ENCODE measurements at places on chromosomes 16 and 17.

DNA sequence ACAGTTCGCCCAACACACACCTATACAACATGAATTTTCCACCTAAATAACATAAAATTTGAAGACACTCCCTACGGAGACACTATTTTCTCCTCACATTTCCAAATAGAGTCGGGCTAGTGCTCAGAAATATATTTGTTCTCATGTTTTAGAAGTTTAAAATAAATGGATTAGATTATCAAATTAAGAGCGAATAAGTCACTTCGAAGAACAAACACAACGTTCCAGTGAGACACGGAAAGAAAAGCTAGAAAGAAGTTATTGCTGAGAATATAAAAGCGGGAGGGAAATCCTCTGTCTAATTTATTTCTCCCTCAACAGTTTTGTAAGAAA, 2.0 kb upstream of the HS3ST3B1 start:
- DNase-seq: no peak

DNA sequence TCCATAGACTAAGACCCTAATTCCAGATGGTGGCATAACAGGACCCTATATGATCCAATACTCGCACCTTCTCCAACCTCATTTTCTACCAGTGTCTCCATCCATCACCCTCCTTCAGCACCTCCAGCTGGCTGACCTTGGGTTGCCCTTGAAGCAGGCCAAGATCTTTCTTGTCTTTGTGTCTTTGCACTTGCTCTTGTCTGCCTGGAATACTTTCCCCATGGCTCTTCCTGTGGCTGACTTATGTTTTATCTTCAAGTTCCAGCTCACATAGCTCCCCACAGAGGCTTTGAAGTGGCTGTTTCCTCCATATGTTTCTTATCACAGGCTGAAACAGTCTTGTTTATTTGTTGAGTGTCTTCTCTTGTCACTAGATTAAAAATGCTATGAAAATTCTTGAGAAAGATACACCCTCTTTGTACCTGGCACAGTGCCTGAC, 29.6 kb upstream of the MMD start:
- DNase-seq: no peak

- no peak for DNase-seq
Measured at GRCh38 chr17:42309986-42310786, 21.9 kb downstream of the STAT5A start.

DNA sequence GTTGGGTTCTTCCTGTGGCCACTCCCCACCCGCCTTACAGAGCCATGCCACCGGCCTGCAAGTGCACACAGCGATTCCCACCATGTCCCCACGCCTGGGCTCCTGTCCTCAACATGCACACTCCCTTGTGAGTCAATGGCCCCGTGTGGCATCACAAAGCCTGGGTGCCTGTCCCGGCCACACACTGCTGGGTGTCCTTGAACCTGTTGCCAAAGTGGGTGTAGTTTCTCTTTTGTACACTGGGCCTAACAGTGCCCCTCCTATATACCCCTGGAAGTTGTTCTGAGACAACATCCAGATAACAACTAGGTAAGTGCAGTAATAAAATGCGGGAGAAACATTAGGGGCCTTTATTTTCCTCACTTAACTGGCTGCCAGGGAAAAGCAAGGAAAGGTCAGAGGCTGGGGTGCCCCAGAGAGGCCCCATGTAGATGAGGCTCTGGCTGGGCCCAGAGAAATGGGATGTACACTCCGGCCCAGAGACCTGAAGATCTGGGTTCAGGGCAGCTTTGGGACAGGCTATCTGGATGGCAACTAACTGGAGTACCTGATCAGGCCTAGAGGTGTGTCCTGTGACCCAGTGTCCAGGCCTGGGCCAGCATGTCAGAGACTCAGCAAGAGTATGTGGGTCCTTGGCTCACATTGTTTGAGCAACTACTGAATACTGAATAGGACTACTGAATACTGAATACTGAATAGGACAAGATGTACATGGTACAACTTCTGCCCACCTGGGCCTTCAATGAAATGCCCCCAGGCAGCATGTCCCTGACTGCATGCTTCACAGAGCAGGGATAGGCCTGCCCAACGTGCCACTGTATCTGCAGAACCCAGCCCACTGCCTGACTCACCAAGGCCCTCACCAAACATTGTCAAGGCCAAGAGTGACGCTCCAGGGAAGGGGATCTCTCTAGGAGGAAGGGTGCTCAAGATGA, 8.3 kb downstream of the ABCC3 start:
- DNase-seq: no peak

DNA sequence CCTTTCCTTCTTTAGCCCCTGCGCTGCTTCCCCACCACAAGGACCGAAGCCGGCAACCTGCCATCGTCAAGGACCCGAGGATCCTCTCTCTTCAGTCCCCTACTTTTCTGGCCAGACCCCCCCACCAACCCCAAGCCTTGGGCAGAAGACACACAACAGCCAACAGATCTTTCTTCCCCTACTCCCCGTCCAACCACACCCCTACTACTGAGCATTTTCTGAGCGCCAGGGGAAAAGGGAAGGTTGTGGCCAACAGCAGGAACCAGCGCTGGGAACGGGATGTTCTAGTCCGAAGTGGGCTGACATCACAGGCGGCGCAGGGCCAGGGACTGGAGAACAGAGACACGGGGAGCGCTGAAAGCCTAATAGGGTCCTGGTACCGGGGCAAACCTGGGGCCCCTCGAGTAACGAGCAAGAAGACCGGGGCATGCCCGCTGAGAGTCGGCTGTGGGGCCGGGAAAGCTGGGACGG, 528 bp downstream of the PER1 start:
- no peak for DNase-seq

GRCh38 chr17:42989141-42989540, 8.8 kb downstream of the RUNDC1 start:
- DNase-seq: no peak

DNA sequence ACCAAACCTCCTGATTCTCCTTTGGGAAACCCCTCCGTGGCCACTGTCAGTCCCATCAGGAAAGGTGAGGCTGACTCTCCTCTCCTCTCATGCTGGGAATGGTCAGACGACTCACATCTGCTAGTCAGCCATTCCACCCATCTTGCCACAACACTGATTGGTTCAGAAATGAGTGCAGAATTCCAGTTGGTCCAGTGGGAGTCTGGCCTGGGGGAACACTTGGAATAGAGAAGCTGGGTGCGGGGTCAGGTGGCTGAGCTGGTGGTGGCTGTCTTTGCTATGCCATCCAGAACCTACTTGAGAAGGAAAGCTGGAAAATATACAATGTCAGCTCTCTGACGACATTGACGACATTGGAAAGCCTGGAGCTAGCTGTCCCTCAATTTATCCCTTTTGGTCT, 23.6 kb upstream of the PLLP start:
- DNase-seq: no peak

DNA sequence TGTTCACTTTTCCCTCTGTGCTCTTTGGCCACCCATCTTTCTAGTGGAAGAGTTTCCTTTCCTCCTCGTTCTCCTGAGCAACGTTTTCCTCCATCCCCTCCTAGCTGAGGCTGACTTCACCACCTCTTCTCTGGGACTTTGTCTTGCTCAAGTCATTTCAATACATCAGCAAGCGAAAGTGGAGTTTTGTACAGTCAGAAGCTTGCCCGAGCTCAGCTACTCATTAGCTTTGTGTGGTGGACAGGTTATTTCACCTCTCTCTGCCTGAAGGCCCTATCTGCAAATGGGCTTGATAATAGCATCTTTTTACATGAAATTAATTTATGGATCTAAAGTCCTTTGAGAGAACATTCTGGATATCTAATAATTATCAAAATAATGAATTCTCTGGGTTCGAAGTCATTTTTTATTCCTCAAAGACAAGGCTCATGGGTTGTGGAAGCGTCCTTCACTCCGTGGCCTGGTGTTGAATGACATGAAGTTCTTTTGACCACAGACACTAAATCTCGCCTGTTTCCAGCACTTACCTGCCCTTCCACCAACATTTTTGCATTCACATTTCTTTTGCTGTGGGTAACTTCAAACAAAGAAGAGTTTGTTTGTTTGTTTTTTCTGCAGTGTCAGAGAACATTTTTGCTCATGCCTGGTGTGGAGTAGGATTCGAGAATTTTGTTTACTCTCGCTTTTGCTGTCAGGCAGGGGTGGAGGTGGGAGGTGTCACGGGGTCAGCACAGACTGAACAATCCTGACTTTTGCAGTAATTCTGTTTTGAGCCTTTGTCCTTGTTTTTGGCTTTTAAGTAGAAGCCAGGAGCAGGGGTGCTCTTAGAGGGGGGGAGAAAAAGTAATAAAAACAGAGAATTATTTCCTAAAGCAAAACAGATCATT, 155.0 kb upstream of the CACNG5 start:
- DNase-seq: no peak

GRCh38 chr16:79836144-79836543, 235.6 kb upstream of the MAF start:
- DNase-seq: no peak

DNA sequence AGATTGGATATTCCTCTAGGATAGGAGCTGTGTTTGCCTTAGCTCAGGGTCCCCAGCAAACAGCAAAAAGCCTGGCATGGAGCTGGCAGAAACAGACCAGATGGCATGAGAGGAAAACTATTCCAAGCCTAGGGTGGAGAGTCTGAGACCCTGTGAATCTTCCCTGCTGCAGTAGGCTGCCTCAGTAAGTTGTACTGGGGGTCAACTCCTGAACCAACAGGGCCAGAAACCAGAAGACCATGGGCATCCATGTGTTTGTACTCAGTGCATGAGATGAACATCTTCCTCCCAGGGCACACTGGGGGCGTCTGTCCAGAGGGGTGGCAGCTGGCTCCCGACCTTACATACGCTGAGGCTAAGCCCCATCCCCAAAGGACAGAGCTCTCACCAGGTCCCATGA, 214.4 kb downstream of the C16orf78 start:
- DNase-seq: no peak

- DNase-seq: no peak
Measured at GRCh38 chr16:50011707-50012106, 13.3 kb upstream of the CNEP1R1 start.

DNA sequence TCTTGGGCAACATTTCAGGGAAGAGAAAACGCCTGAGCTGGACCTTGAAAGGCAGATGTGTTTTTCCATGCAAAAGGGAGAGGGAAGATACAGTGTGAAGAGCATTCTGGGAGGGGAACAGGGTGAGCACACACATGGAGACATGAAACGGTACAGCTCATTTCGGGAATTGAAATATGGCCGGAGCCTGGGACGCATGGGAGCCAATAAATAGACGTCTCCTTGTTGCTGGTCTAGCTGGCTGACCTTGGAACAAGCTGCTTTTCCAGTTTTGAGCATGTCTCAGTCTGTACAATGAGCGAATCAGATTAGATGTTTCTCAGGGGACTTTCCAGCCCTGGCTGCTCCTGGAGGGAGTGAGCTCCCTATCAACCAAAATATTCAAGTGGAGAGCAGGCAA, 63.6 kb downstream of the ASIC2 start:
- DNase-seq: no peak

DNA sequence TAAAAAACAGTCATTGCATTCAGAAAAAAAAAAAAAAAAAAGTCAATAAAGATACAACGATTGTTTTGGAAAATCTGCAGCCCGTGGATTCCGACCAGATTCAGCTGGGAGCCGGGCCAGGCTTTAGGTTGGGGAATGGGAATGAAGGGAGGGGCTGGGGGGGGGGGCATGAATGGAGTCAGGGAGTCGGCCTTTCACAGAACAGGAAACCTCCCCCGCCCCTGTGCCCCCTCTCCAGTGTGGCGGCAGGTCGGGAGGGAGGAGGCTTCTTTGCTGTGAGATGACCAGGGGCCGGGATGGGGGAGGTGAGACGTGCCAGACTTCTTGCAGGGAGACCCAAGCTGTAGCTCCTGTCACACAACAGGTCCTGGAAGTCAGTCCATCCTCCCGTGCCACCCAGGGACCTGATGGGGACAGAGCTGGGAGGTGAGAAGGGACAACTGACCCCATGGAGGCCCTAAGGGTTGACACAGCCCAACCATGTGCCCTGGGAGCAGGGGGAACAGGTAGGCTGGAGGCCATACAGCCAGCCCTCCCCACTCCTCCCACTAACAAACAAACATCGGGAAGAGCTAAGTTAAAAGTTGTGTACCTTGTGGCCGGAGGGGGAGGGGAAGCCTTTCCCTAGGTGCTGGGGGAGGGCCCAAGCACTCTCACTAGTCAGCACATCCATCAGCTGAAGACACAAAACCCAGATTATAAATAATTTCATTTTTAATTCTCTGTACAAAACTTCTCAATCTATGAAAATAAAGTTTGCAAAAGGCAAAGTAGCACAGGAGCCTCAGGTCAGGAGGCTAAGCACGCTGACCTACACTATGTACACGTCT, 25.2 kb downstream of the SREBF1 start:
- no peak for DNase-seq

DNA sequence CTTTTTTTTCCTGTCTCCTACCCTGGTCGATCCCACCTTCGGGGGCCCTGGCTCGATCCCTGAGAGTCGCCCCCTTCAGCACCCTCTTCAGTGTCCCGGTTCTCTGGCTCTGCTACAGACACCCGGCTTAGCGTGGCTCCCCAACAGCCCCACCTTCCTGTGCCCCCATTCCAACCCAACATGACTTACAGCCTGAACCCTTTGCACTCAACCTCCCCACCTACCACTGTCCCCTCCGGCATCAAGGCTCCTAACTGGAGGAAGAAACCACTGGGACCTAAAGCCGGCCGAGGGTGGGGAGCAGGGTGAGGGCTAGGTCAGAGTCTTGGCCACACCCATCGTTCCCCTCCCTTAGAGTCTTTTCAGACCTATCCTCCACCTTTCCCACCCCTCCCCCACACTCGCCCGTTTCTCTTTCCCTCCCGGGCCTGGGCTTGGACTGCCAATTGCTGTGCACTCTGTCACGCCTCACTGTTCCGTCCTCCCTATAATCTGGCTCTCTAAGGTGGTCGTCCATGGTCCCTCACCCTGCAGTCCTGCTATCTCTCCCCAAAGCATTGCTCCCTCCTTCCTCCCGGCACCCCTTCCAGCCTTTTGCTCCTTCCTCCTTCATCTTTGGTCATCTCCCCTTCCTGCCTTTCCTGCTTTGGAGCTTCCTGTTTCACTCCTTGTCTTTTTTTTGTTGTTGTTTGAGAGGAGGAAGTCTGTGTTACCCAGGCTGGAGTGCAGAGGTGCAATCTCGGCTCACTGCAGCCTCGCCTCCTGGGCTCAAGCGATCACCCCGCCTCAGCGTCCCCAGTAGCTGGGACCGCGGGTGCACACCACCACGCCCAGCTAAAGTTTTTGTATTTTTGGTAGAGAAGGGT, 890 bp upstream of the CLDN7 start:
- DNase-seq: no peak

GRCh38 chr16:1141191-1141590, 11.7 kb upstream of the CACNA1H start:
- DNase-seq: no peak

GRCh38 chr16:89135971-89136765, 35.4 kb upstream of the CDH15 start:
- no peak for DNase-seq

DNA sequence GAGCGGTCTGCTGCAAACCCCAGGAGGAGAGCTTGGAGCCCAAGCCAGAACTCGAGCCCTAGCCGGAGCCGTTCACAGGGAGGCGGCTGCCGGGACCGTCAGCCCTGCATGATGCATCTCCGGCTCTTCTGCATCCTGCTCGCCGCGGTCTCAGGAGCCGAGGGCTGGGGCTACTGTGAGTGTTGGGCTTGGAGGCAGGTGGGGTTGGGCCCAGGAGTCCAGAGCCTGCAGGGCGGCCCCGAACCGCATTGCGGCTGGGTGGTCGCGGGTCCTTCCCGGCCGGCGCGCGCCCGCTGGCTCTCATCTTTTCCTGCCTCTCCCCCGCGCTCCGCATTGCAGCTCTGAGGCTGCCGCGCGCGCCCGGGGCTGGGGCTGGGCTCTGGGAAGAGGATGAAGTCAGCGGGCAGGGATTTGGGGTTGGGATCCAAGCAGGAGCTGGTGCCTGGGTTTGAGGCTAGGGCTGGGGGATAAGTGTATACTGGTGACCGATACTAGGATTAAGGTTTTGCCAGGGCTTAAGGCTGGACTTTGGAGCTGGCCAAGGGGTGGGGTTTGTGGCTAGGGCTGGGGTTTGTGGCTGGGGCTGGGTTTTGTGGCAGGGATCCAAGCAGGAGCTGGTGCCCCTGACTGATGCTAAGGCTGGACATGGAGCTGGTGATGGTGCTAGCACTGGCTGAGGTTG, 532 bp downstream of the CNTNAP1 start:
- DNase-seq: no peak

Data from activated CD4-positive, alpha-beta T cell treated with anti-CD3 and anti-CD28 coated beads, Interleukin-2, amount 50 U/mL, for 4 hours (primary cell).